ENCODE measurements at places on chromosomes 16 and 17. TPM values are rescaled to one million over a fixed set of nuclear protein-coding genes. Genes with fewer than 3 reads are reported as not detected.
A peak's percentile ranks its signal among the peaks of the same experiment; 100 is the strongest.

OR4D1 gene
- polyA plus RNA-seq, result not detected

DNA sequence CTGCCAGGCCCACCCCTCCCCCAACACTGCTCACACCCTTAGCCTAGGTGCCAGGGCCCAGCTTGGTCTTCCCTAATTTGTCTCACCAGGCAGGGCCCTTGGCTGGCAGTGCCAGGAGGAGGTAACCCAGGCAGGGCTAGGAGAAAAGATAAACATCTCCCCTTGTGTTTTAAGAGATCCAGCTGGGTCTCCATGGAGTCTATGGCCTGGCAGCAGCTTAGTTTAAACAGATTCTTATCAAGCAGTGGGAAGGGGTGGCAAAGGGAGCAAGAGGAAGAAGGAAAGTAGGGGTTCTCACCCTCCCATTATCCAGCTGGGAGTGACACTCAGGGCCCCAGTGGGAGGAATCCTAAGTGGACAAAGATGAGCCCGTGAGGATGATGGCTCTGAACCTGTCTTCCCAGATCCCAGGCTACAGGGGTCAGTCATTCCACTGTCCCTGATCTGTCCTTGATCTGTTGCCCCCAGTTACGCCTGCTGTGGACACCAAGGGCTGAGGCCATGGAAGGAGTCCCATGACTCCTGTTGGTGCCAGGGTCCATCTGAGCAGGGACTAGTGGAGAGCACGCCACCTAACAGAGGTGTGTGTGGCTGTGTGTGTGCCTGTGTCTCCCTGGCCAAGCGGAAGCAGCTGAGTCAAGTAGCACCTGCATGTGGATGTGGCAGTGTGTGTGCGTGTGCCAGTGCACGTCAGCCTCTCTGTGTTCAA, 47.4 kb upstream of the MEIOC start:
- DNase-seq, result no peak

- no peak for DNase-seq
Observed at GRCh38 chr17:57285701-57286100, 29.4 kb downstream of the MSI2 start.

GRCh38 chr16:70697594-70698170, 11.8 kb upstream of the MTSS2 start:
- no peak for DNase-seq

KIF2B gene
- polyA plus RNA-seq, result not detected

WNT3 gene
- polyA plus RNA-seq, result not detected

GRCh38 chr16:78624366-78624765, 524.9 kb downstream of the WWOX start:
- DNase-seq, result no peak

ATAD5 gene
- 0.42 TPM for polyA plus RNA-seq

DNA sequence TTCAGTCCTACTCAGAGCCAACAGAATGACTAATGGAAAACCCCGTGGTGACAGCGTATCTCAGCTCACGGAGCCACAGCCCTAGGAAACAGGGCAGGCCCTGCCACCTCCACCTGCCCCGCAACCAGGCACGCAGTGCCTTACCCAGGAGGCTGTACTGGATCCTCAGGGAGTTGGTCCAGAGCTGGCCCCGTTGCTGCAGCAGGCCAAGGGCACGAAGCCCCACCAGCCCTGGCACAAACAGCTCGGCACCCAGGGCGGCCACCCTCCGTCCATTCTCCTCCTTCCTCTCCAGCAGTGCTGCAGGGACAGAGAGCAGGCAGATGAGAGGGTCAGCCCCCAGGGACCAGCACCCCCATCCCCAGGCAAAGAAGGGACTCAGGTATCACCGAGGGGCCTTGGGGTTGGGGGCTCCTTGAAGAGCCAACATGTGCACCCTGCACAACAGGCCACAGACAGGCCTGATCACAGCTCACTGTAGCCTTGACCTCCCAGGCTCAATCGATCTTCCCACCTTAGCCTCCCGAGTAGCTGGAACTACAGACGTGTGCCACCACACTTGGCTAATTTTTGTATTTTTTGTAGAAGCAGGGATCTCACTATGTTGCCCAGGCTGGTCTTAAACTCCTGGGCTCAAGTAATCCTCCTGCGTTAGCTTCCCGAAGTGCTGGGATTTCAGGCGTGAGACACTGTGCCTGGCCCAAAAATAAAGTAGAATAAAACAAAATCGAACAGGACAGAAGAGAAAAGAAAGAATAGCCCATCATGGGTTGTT, 115.7 kb downstream of the RMI2 start:
- DNase-seq, result no peak

GRCh38 chr17:48593840-48594537, 410 bp upstream of the HOXB5 start:
- DNase-seq, result peak; percentile 66

GRCh38 chr17:50872710-50873424, 6.7 kb upstream of the TOB1 start:
- DNase-seq, result peak; percentile 50
